ENCODE measurements at places on chromosomes 6 and 20. TPM values are rescaled to one million over a fixed set of nuclear protein-coding genes. Genes with fewer than 3 reads are reported as not detected.

- DNase-seq, result no peak
Measured at GRCh38 chr6:22333802-22334201, 37.0 kb upstream of the PRL start.

DNA sequence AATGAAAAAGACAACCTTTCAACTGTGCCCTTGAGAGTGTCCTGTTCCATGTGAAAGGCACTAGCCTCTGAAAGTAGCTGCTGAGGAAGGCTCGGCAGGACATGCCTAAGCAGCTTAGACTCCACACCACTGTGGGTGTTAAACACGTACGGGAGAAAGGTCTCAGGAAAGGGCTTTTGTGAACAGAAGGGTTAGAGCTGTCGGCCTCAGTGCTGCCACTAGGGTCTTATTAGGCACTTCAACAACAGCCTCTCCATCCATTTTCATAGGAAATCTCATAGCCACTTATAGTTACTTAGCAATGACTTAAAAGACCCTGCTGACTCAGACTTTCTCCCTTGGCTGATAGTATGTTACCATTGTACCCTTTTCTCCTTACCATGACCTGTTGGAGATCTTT, 662.8 kb downstream of the TBC1D32 start:
- no peak for DNase-seq

The PDE10A gene
- 17.7 TPM for polyA plus RNA-seq

DNA sequence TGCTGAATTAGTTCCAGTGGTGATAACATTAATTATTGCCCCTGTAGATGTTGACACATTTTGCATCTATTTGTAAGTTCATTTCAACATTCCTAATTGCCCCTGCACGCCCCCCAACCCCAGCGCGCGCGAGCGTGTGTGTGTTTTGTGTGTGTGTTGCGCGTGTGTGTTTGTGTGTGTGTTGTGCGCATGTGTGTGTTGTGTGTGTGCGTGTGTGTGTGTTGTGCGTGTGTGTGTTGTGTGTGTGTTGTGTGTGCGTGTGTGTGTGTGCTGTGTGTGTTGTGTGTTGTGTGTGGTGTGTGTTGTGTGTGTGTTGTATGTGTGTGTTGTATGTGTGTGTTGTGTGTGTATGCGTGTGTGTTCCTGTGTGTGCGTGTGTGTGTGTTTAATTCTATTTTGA, 245.7 kb upstream of the GMDS start:
- DNase-seq, result no peak

The KCNG1 gene
- polyA plus RNA-seq, result 0.64 TPM

The SLC35F1 gene
- polyA plus RNA-seq, result 5.0 TPM

GRCh38 chr6:82958551-82958950, 107.1 kb downstream of the UBE3D start:
- no peak for DNase-seq

GRCh38 chr6:17054647-17055046, 47.2 kb upstream of the STMND1 start:
- no peak for DNase-seq

The TBXT gene
- polyA plus RNA-seq, result not detected

GRCh38 chr20:56463428-56463827, 5.0 kb upstream of the RTF2 start:
- no peak for DNase-seq

- DNase-seq, result no peak
Measured at GRCh38 chr20:57708694-57709673, 831 bp downstream of the PMEPA1 start.

- no peak for DNase-seq
Measured at GRCh38 chr6:126618639-126619343, 278.9 kb downstream of the CENPW start.

The MTFR2 gene
- not detected for polyA plus RNA-seq

The EYS gene
- not detected for polyA plus RNA-seq

DNA sequence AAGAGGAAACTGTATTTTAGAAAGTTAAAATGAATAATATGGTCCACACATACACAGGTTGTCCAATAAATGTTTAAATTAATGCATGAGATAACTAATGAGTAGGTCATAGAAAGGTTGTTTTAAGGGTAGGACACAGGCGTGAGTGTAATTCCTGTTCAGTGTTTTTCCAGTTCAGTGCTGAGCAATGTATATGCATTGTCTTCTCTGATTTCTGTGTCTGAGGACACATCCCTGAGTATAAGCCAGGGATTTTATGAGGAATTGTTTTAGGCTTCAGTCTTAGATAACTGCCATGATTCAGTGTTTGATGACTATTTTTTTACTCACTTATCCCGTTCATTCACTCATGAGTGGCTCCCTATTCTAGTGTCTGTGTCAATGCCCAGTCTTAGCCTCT, 298.5 kb upstream of the TBX18 start:
- no peak for DNase-seq

The SLC17A1 gene
- not detected for polyA plus RNA-seq

DNA sequence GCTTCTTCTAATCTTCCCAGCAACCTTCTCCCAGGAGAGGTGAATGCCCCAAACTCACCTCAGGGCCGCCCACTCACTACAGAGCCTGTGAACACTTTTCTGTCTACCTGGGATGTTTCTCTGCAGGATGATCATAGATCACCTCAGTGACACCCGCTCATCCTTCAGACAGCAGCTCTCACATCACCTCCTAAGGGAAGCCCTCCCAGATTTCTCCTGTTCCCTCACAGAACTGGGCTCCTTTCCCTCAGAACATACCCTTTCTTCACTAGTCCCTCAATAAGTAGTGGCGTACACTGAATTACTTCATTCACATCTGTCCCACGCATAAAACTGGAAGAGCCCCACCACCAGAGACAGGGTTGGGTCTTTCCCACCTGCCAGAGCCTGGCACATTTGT, 57.8 kb downstream of the CDK5RAP1 start:
- DNase-seq, result no peak

GRCh38 chr20:60754856-60755255, 497.2 kb upstream of the CDH4 start:
- DNase-seq, result no peak

The GINS1 gene
- 0.15 TPM for polyA plus RNA-seq

DNA sequence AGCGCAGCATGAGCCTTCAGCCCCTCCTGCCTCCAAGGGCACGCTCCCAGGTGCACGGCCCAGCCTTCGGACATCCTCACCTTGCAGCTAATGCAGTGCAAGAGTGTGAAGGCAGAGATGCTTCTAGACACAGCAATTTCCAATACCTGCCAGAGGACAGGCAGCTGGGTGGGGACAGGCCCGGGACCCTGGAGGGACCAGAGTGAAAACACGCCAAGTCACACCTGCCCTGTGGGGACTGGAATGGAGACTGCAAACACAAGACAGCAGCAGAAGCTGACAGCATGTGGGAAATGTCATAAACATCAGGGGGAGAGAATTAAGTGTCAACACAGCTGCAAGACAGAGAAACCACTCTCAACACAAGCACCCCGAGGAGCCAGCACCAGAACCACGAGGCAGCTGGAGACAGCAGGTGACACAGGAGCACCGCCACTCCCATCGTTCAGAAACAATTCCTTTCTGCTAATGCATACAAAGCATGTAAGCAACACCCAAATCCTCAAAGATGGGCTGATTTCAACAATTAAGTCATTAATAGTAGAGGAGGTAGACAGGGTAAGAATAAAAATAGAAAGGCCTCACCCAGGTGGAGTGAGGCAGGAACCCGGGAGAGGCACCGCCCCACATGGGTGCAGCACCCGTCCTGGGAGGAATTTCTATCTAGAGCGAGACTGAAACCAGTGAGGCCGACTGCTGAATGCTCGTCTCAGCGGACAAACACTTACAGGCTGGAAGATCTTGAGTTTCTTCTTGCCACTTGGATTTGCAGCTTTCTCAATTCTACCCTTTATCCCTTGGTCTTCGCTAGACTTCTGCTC, 17.1 kb downstream of the DIDO1 start:
- no peak for DNase-seq

The C20orf202 gene
- polyA plus RNA-seq, result 0.21 TPM

Data from heart left ventricle (tissue), 16 donors.